ENCODE measurements at places on chromosomes 1 and 21.

DNA sequence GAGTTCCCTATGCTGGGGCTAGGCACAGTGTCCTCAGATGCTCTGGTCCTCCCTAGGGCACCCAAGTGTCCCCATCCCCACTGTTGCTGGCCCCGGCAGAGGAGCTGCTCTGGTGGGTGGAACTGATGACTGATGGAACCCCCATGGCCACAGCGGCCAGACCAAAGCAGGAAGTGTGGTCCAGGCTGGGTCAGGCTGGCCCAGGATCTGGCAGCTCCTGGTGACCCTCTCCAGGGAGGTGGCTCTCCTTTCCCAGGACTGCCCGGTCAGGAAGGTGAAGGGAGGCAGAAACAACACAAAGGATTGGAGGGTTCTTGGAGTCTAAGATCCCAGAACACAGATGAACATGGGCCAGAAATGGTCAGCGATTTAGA is 1.1 kb downstream of the NKAIN1 start:
- no peak for DNase-seq

DNA sequence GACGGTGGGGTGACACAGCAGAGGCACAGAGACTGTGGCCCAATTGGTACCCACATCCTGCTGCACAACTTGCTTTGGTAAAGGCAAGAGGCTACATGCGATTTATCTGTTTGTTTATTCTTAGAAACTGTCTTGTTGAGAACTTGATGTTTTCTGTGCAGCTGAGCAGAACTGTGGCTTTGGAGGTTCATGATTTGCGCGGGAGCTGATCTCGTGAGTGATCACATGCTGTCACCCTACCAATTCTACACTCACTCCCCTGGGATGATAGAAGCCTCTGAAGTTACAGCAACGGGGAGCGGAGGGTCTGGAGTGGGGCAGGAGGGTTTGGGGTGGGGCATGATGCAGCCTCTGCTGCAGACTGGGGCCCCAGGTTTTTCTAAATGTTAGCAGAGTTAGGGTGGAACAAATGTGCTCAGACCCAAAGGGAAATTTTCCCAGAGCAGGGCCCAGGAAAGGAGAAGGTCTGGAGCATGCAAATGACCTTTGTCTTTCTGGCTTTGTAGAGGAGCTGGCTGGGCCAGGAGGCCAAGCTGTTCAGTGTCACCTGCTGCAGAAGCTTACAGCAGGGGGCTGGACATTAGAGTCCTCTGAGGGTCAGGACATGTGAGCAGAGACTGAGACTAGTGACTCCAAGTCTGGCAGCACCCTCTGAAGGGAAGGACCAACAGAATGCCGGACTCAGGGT is 83.6 kb downstream of the GRIK3 start:
- DNase-seq = no peak

DNA sequence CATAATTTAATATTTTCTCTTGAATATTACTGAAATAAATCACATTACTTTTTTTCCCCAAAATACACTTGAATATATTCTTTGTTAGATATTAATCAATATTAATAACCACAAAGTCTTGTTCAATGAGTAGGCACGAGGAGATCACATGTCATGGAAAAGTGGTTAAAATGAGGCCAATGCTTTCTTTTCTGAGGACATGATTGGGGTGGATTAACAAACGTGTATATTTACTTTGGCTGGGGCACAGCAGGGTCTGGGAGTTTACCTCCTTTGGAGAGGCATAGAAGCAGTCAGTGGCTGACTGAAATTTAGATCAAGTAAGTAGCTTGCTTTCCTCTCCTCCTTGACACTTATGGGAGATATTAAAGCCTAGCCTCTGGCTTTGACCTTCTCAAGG is 664.3 kb upstream of the B3GALT2 start:
- DNase-seq = no peak

GRCh38 chr1:18211764-18212163 is 104.2 kb downstream of the IGSF21 start:
- no peak for DNase-seq

DNA sequence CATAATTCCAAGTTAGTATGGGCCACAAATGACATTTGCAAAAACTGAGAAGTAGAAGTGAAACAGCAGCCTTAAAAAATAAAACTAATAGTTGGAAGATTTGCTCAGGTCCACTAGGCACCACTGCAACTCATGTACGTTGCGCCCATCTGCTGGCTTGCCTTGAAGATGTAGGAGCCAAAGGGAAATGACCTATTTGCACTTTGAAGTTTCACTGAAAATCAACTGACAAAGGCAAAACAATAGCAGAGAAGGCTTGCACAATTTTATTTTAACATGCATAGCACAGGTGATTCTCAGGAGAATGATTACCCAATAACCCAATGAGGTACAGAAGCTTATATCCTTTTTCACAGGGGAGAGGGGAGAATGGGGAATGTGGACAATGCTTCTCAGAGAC is 170.1 kb upstream of the USP25 start:
- no peak for DNase-seq

- DNase-seq = peak; percentile 87
Observed at GRCh38 chr1:27568300-27569087, 35.5 kb downstream of the AHDC1 start.

DNA sequence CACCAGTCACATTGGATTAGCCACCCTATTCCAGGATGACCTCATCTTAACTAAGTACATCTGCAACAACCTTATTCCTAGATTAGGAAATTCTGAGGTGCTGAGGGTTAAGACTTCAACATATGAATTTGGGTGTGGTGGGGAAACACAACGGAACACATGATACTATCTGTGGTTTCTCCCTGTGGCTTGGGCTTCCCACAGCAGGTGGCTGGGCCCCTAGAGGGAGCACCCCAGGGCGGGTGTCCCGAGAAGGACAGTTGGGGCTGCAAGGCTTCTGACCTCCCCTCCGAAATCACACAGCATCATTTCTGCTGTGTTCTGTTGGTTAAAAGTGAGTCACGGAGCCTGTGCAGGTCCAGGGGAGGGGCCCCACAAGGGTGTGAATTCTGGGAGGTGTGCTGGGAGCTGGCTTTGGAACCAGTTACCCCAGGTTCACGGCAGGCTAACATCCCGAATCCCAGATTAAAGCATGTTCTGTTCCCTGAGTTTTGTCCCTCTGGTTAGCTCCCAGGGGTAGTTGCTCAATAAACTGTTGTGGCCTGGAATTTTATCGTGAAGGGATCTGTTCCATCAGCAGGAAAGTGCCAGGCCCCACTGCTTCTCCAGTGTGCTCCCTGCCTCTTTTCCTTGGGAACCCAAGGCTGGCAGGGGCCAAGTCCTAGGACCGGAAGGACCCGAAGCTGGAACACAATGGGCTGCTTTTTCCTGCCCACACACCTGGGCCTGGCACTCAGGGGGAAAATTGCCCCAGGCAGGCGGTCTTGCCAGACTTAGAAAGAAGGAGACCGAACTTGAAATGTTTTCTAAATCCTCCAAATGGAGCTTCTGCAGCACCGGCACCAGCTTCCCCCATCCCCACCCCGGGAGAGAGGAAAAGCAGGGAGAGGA is 154.0 kb upstream of the WNT4 start:
- no peak for DNase-seq

GRCh38 chr1:240771450-240771849 is 159.5 kb upstream of the GREM2 start:
- no peak for DNase-seq

DNA sequence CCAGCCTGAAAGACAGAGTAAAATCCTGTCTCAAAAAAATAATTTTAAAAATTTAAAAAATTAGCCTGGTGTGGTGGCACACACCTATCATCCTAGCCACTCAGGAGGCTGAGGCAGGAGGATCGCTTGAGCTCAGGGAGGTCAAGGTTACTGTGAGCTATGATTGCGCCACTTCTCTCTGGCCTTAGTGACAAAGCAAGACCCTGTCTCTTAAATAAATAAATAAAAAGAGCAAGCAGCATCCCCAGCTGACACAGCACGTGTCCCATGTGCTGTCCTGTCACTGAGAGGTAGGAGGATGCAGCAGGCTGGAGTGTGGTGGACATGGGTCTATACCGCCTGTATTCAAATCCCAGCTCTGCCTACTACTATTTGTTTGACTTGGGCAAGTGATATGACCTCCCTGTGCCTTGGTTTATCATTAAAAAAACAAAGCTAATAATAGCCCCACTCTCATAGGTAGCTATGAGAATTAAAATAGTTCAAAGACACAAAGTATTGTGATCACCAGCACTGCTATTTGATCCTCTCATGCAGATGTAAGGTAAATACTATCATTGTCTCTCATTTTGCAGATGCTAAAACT is 22.2 kb upstream of the ECE1 start:
- DNase-seq = no peak

GRCh38 chr1:221274373-221274772 is 395.1 kb downstream of the HLX start:
- no peak for DNase-seq

- no peak for DNase-seq
Observed at GRCh38 chr21:41213021-41213420, 45.1 kb downstream of the BACE2 start.

GRCh38 chr1:116257836-116258235 is 115.2 kb upstream of the ATP1A1 start:
- no peak for DNase-seq

GRCh38 chr1:61839679-61840078 is 97.4 kb downstream of the PATJ start:
- DNase-seq = peak; percentile 81

- no peak for DNase-seq
Observed at GRCh38 chr1:10924030-10924429, 88.4 kb upstream of the TARDBP start.

DNA sequence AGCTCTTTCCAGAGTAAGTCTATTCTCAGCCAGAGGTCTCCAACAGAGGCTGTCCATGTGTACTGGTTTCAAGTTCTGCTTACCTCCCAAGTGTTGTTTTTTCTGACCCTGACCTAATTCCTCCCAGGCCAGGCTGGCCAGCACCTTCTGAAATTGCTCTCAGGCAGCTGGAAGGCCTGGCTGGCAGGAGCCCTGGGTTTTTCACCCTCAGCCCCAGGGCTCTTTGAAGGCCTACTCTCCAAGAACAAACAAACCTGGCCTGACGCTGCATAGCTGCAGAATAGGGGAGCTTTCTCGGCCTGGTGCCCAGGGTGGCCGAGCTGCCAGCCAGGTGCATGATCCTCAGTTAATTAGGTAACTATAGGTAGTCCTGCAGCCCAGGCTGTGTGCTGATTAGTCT is 147.5 kb downstream of the CACNA1E start:
- no peak for DNase-seq

DNA sequence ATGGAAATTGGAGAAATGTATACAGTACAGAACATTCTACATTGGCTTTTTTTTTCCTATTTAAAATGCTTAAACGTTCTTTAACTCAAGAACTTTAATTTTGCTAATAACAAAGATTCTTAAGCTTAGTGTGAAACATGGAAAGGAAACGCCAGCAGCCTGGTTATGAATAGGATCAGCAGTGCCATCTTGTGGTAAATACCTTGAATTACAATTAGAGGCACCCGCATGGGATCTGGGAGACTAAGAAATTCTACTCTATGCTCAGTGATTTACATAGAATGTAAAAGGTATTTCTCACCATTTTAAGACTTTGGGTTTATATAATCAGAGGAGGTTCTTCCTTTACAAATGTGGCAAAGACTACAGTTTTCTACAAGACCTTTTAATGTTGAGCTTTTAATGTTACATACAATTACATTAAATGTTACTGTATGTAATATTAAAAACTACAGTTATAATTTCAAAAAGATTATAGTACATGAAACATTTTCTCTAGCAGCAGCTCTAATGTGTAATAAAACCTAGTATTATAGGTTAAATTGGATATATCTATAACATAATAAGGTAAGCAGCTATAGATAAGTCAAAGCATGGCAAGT is 32.1 kb upstream of the APOBEC4 start:
- peak; percentile 55 for DNase-seq

GRCh38 chr1:43072314-43072713 is 99.8 kb downstream of the EBNA1BP2 start:
- no peak for DNase-seq

DNA sequence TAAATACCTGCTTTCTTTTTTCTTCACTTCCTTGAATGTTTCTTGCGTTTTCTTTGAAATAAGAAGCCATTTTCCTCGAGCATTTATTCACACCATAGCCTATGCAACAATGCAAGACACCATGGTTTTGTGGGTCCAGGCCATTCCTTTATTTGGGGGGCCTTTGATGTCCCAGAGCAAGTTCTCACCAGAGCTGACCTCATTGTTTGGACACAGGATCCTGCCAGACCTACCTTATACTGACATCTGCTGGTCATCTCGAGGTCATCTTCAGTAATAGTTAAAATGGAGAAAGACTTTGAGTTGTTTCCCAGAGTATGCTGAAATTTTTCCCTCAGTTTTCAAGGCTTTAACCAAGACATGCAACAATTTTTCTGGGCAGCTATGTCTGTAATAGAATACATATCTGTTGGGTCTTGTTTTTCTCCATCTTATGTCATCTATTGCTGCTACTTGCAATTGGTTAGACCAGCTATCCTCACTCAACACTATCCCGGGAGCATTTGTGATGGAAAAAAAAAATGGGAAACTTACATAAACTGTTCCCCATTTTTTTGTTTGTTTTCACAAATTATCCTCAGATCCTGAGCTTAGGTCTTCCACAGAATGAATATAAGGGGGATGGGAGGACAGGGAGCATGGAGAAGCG is 34.0 kb upstream of the BACE2 start:
- peak; percentile 44 for DNase-seq

- no peak for DNase-seq
Observed at GRCh38 chr1:38045401-38046332, 926 bp downstream of the POU3F1 start.

GRCh38 chr1:112144733-112145426 is 155.4 kb upstream of the KCND3 start:
- no peak for DNase-seq

GRCh38 chr1:93707956-93708355 is 26.3 kb upstream of the BCAR3 start:
- no peak for DNase-seq

GRCh38 chr1:58597076-58597475 is 20.0 kb upstream of the TACSTD2 start:
- peak; percentile 43 for DNase-seq

GRCh38 chr1:49048188-49048587 is 271.5 kb upstream of the BEND5 start:
- no peak for DNase-seq

DNA sequence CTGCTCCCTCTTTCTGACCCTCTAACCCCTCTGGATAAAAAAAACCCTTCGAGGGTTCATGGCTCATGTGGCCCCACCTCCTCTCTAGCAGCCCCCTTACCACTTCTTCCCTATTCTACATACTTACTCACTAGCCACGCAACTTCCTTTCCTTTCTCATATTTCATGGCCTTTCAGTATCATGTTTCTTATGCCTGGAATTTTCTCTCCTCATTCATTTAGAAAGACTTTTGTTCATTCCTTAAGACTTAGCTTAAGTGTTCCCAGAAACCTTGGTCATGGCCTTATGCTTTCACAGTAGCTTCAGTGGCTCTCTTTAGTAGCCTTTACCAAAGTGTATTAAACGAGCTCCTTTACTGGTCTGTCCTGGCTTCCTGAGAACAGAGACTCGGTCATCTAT is 6.1 kb downstream of the ACP6 start:
- no peak for DNase-seq

Measured in fibroblast of skin of scalp (primary cell).